ENCODE measurements at places on chromosomes 16 and 17. TPM values are rescaled to one million over a fixed set of nuclear protein-coding genes. Genes with fewer than 3 reads are reported as not detected.
A peak's percentile ranks its signal among the peaks of the same experiment; 100 is the strongest.

HBA2 gene
- 3.0 TPM for total RNA-seq

RAP1GAP2 gene
- total RNA-seq, result 54.6 TPM

- no peak overlapping the region for H3K4me3 ChIP-seq
- no peak overlapping the region for H3K27ac ChIP-seq
- no peaks in the 10 kb centered on the region for H3K4me1 ChIP-seq
These were observed 38.5 kb upstream of the MTSS2 start for GRCh38 chr16:70724146-70725023.

GRCh38 chr17:45293413-45294211 is 23.2 kb downstream of the MAP3K14 start:
- peak overlapping the region; percentile 36 for H3K27ac ChIP-seq
- H3K27me3 ChIP-seq, result no peaks in the 10 kb centered on the region
- H3K4me3 ChIP-seq, result peak overlapping the region; percentile 9
- H3K36me3 ChIP-seq, result peaks cover 39% of the 10 kb centered on the region
- peaks cover 37% of the 10 kb centered on the region for H3K4me1 ChIP-seq

GRCh38 chr16:27464626-27465482 is 62.9 kb downstream of the IL21R start:
- no peaks in the 10 kb centered on the region for H3K4me1 ChIP-seq
- H3K27me3 ChIP-seq, result no peaks in the 10 kb centered on the region
- H3K36me3 ChIP-seq, result peaks cover 19% of the 10 kb centered on the region
- no peak for DNase-seq
- H3K4me3 ChIP-seq, result no peak overlapping the region

GRCh38 chr16:84476401-84476800 is 28.1 kb downstream of the MEAK7 start:
- H3K4me3 ChIP-seq, result no peak overlapping the region
- DNase-seq, result no peak
- no peak overlapping the region for H3K27ac ChIP-seq
- H3K36me3 ChIP-seq, result peaks cover 12% of the 10 kb centered on the region
- H3K4me1 ChIP-seq, result no peaks in the 10 kb centered on the region

DNA sequence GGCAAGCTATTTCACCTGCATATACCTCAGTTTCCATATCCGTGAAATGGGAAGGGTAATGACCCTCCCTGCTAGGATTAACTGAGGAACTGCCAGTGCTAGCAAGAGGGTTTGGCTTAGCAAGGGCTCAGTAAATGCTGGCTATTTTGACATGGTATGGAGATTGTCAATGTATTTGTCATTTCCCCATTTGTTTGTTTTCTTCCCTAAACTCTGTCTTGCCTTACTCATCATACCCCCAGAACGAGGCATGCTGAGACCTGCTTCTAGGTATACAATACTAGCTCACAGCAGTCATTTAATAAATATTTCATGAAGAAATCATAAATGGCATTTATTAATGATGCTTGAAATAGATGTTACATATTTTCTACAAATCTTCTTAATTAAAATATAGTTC is 124.0 kb downstream of the DYNLRB2 start:
- no peak overlapping the region for H3K4me3 ChIP-seq
- H3K4me1 ChIP-seq, result no peaks in the 10 kb centered on the region
- H3K27ac ChIP-seq, result no peak overlapping the region
- no peaks in the 10 kb centered on the region for H3K36me3 ChIP-seq

- H3K4me3 ChIP-seq, result no peak overlapping the region
- no peaks in the 10 kb centered on the region for H3K4me1 ChIP-seq
- H3K27me3 ChIP-seq, result no peaks in the 10 kb centered on the region
- H3K27ac ChIP-seq, result no peak overlapping the region
These were observed 191.0 kb downstream of the SPECC1 start for GRCh38 chr17:20200016-20200795.

- no peak for DNase-seq
- H3K27me3 ChIP-seq, result no peaks in the 10 kb centered on the region
- H3K4me3 ChIP-seq, result no peak overlapping the region
- H3K36me3 ChIP-seq, result no peaks in the 10 kb centered on the region
- H3K4me1 ChIP-seq, result peaks cover 16% of the 10 kb centered on the region
These were observed 36.1 kb downstream of the WNT3 start for GRCh38 chr17:46782250-46782953.

Measured in HCT116 (cell line).